Putamen (tissue), 1 donor: ENCODE measurements at places on chromosomes 16 and 17.

- no peak for DNase-seq
These were observed 41.8 kb upstream of the CDH8 start for GRCh38 chr16:62077998-62078397.

DNA sequence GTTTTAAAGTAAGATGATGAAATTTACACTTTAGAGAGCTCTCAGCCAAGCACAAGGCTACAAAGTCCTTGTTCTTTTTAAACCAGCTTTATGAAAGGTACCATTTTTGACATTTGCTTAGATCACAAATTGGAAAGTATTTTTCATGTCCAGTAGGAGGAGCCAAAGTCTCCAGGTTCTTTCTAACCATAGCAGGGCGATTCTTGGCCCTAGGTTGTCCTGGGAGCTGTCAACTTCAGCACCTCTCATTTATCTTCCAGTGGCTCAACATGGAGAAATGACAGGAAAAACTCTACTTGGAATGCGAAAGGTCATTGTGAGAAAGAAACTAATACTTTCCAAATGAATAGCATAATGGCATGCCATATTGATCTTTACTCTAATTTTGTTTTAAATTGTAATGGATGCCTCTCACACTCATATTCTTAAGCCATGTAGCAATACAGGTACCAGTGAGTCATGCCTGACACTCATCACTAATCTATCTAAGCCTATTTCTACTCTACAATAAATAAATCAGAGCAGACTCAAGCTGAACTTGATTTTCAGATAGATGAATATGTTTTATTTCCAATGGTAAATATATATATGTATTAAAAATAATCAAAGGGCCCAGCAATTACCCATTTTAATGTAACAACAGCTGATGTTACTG, 919.1 kb upstream of the EEF2KMT start:
- DNase-seq = no peak

- no peak for DNase-seq
These were observed 272.4 kb upstream of the CDH11 start for GRCh38 chr16:65394281-65394680.

GRCh38 chr16:82995924-82996441, 369.2 kb downstream of the CDH13 start:
- DNase-seq = no peak

GRCh38 chr17:9350080-9350479, 225.5 kb downstream of the STX8 start:
- DNase-seq = no peak
